ENCODE measurements at places on chromosomes 5 and 9.

GRCh38 chr5:98424681-98425450 is 348.6 kb upstream of the RGMB start:
- DNase-seq: no peak

DNA sequence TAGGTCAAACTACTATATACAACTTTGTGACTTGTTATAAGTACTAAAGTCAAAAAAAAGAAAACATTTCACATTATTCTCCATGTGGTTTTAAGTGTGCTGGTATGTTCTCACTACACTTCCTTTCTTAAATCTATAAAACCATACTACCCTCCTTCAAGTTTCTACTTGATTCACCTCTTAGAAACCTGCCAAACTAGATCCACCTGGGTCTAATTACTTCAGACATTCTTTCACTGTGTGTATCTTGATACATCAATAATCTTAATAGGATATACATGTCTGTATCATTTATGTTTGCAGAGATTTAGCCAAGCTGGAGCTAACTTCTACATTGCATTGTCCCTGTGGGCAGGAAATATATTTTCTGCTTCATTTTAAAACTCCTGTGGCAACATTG is 1012.6 kb downstream of the EFNA5 start:
- DNase-seq: no peak

DNA sequence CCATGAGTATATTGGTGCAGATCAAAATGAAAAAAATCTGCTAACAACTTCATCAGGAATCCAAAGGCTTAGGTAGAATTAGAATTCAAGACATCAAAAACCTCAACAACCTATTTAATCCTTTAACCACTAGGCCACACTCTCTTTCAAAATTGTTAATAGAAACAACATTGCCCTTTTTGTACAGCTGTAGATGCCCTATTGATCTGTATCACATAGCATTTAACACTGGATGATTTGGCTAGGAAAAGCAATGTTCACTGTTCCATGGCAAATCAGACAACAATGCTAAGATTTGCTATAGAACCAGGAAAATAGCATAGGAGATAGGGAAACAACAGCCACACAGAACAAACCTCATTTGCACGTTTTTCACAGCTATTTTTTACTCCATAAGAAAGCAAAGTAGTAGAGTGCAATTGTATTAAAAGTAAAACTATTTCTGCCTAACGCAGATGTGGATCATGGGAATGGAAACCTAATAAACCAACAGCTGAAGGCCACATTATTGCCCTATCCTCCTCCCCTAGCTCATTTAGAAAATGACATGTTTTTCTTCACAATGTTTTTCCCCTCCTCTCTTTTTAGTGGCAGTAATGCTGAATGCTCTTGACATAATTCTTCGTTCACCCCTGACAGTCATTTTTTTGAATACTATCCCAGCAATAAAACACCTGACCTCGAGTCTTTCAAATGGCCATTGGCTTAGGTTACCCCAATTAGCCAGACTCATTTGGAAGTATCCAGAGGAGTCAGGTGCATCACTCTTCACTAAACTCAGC is 373.0 kb upstream of the CCNH start:
- DNase-seq: no peak

GRCh38 chr5:54205453-54205852 is 104.9 kb downstream of the ARL15 start:
- DNase-seq: no peak

DNA sequence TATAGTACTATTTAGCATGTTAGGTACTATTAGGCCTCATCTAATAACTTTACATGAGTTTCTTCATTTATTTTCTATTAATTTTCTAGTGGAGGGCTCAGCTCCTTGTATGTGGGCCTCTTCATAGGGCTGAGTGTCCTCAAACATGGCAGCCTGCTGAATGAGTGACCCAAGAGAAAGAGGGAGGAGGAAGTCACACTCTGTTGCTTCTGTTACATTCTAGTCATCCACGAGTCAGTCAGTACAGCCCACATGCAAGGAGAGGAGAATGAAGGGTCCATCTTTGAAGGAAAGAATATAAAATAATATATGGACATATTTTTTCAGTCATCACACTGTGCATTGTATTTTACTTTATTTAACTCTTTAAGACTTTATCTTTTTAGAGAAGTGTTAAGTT is 66.6 kb upstream of the NR3C1 start:
- no peak for DNase-seq

GRCh38 chr9:24608599-24608998 is 62.9 kb upstream of the IZUMO3 start:
- no peak for DNase-seq

DNA sequence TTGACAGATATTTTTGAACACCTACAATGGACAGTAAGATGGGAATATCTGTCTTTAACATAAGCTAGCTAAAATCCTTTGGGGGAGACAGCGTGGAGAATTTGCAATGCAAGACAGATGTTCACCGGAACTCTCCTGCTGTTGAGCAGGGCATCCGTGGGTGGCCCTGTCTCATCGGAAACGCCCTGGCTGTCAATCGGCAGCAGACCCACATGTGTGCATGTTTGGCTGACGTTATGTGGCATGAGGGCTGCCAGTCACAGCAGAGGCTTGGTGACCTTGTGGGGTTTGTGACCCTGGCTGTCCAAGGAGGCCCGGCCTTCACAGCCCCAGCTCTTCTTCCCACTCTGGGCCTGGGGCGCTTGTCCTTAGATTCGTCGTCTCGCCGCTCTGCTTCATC is 129.7 kb upstream of the OTULINL start:
- no peak for DNase-seq

GRCh38 chr5:135323701-135324132 is 75.3 kb downstream of the MACROH2A1 start:
- no peak for DNase-seq

- no peak for DNase-seq
Measured at GRCh38 chr5:158079097-158079496, 220.2 kb upstream of the CLINT1 start.

GRCh38 chr9:81080900-81081299 is 608.4 kb downstream of the TLE1 start:
- no peak for DNase-seq

- DNase-seq: no peak
Measured at GRCh38 chr5:139668064-139668880, 20.1 kb downstream of the CXXC5 start.

DNA sequence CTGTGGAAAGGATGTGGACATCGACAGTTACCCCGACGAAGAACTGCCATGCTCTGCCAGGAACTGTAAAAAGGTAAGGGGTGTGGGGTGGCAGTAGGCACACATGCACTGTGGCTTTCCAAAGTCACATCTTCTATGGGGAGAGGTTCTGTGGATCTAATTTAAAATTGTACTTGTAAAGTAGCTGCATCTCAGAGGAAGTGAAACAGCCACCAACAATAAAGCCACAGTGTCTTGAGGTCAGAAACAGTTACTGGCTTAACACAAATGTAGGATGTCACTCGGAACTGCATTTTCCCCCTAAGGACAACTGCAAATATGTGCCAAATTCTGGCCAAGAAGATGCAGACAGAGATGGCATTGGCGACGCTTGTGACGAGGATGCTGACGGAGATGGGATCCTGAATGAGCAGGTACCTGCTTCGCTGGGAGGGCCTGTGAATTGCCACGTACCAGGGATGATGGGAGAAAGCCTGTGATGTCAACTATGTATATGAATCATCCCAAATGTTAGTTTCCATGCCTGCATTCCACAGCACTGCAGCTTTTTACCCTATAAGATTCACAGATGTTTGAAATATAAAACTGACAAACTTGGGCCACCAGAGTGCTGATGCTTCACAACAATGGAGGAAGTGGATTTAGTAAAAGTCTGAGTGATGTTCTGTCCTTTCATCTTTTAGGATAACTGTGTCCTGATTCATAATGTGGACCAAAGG is 35.3 kb downstream of the THBS4 start:
- no peak for DNase-seq

DNA sequence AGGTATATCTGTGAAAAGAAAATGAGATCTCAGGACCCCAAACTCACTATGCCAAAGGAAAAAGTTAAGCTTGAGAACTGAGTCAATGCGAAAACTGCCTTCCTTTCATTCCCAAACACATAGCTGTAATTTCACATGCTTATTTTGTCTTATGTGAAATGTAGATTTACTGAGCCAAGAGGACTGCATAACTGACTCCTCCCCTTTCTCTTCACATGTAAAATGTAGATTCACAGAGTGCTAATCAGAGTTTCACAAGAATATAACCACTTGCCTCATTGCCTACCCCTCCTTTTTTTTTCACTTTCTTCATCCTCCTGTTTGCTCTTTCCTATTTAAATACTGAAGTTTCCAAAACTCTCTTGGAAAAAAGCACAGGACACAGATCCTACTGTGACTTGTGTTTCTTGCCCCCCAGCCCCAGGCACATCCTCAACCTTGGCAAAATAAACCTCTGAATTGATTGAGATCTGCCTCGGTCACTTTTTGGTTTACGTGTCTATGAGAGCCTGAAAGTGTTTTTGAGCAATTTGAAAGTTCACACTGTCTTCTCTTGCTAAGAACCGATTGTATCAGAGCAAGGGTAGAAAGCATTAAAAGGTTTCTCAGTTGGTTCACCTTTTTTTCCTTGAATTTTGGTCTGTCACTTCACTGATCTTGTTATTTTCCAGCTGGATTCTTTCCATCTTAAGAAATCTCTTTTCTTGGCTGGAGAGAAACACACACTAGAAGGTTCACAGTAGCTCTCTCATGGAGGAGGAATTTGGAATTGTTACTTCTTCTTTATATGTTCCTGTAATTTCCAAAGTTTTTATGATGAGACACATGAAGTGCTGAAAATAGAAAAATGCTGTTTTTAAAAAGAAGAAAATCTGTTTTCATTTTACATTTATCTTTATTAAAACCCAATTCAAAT is 44.8 kb upstream of the SNAPC3 start:
- no peak for DNase-seq

DNA sequence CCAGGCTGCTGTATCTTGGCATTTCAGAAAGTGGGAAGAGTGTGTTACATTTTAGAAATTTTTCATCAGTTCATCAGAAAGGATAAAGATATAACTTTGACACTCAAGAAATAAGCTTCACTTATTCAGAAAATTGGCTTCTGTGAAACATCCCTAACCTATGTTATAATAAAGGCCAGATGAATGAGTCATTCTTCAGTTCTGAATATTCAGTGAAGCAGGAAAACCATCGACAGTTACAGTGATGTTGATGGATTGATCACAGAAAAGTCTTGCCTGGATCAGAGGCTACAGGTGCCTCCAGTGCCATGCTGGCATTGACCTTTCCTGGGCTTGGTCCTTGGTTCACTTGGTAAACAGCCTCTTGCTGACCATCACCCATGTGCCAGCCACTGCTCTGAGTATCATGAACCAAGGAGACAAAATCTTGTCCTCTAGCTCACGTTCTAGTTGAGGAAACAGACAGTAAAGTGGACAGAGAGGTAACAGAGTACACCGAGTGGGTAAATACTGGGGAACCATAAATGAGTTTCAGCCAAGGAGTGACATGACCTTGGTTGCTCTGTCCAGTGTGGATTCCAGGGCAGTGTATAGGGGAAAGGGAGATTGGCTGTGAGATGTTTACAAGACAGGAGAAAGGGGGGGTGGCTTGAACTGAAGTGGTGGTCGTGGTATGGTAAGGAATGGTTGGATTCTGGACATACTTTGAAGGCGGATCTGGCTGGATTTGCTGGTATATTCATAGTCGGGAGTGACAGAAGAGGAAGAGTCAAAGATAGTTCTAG is 98.6 kb downstream of the AMBP start:
- no peak for DNase-seq

DNA sequence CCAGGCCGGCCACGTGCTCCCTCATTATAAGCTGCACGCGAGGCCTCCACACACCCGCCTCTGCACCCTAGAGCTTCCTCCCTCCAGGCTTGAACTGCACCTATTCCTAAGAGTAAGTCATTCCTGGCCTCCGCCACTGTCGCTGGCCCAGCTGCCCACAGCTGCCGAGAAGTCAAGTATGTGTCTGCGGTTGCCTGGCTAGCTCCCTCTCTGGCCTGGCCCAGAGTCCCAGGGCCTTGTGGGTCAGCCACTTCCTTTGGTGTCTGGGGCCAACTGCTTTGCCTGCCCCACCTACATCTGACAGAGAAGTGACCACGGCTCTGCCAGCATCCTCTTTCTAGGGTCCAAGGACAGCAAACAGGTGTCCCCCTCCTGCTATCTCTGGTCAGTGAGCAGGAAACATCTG is 18.3 kb downstream of the ABO start:
- no peak for DNase-seq

- no peak for DNase-seq
Measured at GRCh38 chr9:121859646-121860045, 208.2 kb downstream of the DAB2IP start.

DNA sequence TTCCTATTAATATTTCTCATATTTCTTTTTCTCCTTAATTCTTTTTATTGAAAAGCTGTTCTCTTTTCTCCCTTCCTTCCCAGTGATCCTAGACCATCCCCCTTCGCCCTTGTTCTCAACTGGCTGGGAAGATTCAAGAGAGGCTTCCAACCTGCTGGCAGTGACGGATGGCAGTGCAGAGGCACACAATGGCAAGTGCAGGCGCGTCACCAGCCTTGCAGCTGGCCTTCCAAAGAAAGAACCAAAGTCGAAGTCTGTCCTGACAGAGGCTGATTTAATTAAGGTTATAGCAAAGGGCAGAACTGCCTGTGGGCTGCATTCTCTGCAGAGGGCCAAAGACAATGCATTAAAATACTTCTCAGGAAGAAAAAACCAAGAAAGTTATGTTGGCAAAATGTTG is 7.4 kb downstream of the CEMIP2 start:
- DNase-seq: peak; percentile 14

- no peak for DNase-seq
Measured at GRCh38 chr9:132201139-132201538, 39.3 kb downstream of the NTNG2 start.

- DNase-seq: no peak
Measured at GRCh38 chr5:65750938-65751337, 28.9 kb downstream of the NLN start.

GRCh38 chr5:143131972-143132371 is 271.5 kb downstream of the NR3C1 start:
- DNase-seq: no peak

GRCh38 chr5:97355775-97356174 is 172.7 kb upstream of the RIOK2 start:
- no peak for DNase-seq

- no peak for DNase-seq
Measured at GRCh38 chr5:107370396-107370968, 300.3 kb downstream of the EFNA5 start.

DNA sequence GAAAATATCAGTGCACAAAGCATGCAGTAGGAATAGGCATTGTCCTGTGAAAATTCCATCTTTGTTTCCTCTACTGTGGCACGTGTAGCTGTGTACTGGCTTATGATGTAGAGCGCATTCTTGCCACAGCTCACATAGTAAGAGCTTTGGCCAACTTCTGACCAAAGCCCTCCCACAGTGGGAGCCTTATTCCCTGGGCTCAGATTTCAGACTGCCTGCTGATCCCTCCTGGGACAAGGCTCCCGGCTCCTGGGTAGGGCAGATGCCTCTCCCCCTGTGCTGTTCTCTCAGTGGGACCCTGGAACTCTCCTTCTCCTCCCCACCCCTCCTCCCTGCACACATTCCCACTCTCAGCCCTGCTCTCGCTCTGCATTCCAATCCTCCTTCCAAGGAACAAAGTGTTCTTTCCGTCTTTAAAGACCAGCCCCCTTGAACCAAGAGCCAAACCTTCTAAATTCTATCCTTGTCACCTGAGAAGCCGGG is 17.5 kb downstream of the LCP2 start:
- DNase-seq: no peak
